ENCODE measurements at places on chromosomes 6 and 20.

GRCh38 chr20:35467339-35468224 lies 12.2 kb downstream of the CEP250 start:
- peak; percentile 72 for DNase-seq

- DNase-seq = no peak
Observed at GRCh38 chr20:35009665-35010328, 54.1 kb downstream of the MYH7B start.

GRCh38 chr6:5909721-5910120 lies 97.0 kb downstream of the NRN1 start:
- DNase-seq = no peak

- no peak for DNase-seq
Observed at GRCh38 chr6:110366256-110366655, 8.1 kb upstream of the METTL24 start.

DNA sequence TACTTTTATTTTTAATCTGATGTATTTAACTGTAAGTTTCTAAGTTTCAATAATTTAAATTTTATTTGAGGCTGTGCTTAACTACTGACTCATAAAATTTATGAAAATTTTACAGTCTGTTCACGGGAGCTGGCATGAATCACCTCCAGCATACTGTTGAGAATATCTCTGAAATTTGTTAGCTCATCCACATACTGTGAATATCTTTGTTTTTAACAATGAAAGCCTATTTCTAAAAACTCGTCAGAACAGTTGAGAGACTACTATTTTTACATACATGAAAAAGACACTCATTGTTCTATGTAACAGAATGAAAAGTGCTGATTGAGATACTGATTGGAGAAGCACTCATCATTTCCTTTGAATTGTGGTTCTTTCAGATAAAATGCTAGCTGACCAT lies 749.3 kb downstream of the TENT5A start:
- DNase-seq = no peak

- DNase-seq = no peak
Observed at GRCh38 chr6:148342100-148342349, 613 bp upstream of the SASH1 start.

DNA sequence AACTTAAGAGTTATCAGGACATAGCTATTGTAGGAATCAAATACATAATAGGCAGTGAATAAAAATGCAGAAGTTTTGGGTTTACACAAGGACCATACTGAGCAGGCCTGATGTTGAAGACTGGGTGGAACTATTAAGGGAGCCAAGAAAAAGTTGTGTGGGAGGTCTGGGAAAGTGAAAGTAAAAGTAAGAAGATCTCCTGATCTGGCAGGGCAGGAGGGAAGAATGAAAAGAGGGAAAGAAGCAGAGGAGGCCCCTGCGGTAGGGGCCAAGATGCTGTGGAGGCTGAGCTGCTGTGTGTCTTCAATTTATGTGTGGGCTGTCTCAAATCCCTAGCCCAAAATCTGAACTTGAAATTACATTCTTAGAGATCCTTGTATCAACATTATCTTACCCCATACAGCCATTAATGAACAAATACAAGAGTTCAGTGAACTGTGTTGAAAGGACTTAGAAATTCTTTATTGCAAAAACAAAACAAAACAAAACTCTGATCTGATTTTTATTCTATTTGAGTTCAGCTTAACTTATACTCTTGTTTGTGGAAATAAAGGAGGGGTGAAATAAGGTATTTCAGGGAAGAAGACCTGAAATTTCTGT lies 1183.8 kb downstream of the HACE1 start:
- DNase-seq = no peak

DNA sequence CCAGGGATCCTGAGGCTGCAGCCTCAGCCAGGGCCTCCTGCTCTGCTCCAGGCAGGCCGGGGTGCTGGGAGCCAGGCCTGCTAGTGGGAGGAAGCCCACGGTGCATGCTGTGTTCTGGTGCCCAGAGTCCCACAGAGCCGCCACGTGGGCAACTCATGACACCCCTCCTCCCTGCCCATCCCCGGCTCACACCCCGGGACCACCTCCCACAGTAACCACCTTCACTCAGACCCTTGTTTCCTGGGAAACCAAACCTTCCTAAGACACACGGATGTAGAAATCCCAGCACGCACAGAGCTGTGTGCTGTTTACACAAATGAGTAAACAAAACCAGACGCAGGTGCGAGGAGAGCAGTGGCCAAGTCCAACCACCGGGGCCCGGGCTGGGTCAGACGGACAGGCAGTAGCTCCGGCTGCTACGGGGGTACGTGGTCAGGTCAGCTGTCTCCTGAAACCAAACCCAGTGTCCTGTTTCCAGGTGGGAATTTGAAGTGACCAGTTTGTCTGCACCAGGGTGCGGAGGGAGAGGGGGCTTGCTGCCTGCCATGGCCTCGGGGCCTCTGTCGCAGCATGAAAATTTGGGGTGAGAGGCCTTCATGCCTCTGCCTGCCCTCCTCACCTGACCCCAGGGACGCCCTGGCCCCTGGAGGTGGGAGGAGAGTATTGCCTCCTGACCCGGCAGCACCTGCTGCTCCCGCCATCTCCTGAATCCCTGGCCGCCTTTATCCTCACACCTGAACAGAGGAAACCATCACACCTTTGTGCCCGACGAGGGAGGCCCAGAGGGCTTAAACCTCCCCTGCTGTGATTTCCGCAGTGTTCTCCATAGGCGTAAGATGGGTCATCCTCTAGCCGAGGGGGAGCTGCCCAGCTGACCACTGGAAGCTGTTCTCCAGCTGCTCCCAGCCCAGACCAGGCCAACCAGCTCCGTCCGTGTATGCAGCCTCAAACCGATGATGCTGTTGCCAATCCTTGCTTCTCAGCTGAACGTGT lies 52.0 kb upstream of the SMOC2 start:
- DNase-seq = no peak

- no peak for DNase-seq
Observed at GRCh38 chr20:37415118-37416085, 69.5 kb downstream of the SRC start.

DNA sequence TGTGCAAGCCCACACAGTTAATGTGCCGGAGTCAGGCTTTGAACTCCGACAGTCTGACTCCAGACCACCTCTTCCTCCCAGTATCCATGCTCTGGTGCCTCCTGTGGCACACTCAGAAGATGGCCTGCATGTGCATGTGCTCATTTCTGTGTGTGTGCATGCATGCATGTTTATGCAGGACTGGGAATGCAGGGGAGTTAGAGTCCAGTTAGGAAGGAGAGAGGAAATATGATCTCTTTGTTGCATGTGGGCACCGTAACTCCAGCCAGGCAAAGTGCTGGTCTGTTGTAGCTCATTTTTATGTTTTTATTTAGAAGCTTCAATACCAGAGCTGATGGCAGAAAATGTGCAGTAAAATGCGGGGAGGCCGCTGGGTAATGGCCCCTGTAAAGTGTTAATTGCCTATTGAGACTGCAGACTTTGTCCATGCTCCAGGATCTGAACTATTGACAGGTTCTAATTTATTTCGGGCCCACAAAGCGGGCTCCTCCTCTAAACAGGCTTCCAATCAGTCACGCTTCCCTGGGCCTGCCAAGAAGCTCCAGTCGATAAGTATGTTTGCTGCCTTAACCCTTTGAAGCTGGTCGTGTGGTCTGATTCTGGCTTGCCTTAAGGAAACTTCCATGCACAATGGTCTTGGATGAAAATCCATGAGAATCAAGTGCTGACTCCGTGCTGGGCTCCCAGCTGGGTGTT lies 248.3 kb downstream of the DHX35 start:
- no peak for DNase-seq

DNA sequence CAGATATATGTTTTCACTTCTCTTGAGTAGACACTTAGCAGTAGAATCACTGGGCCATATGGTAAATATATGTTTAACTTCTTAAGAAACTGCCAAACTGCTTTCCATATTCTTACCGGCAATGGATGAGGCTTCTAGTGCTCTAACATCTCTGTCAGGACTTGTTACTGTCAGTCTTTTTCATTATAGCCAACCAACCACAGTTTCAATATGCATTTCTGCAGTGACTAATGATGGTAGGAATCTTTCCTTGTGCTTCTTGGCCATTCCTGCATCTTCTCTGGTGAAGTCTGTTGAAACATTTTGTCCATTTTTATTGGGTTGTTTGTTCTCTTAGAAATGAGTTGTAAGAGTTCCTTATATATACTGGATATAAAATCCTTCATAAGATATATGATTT lies 66.0 kb upstream of the SYNDIG1 start:
- no peak for DNase-seq

GRCh38 chr20:57834306-57835073 lies 124.7 kb upstream of the PMEPA1 start:
- DNase-seq = no peak

DNA sequence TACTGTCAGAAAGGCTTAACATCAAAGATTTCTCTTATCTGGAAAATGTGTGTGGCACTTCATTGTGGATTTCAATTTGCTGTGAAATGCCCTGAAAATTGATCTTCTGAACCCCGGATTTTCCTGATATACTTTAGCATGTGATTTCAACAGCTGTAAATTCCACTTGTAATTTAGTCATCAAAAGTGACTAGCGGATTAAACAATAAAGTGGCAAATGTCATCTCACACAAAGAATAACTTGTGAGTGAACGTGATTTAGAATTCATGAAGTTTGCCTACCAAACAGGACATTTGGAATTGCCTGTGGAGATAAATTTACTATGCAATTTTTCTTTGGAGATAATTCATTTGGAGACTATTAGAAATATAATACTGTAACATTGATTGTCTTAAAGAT lies 601.6 kb downstream of the COL12A1 start:
- no peak for DNase-seq

DNA sequence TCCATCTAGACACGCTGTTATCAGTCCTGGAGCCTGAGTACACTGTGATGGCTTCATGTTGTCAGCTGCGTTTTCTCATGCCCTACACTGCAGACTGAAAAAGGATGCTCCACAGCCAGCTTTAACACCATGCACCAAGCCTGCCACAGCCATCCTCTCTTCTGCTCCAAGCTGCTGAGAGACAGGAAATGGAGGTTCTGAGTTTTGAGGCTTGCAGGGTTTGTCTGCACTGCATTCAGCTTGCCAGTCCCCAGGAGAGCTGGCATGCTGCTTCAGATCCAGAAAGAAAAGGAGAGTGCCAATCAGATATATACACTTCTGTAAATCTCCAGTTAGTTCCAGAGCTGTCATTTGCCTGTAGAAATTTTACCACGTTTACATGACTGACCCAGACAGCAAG lies 550.7 kb upstream of the FLRT3 start:
- no peak for DNase-seq

GRCh38 chr6:84808491-84809061 lies 44.2 kb upstream of the TBX18 start:
- DNase-seq = no peak

GRCh38 chr6:108661430-108661829 lies 100.7 kb downstream of the FOXO3 start:
- DNase-seq = no peak

- no peak for DNase-seq
Observed at GRCh38 chr6:92762443-92763273, 656.7 kb downstream of the EPHA7 start.

DNA sequence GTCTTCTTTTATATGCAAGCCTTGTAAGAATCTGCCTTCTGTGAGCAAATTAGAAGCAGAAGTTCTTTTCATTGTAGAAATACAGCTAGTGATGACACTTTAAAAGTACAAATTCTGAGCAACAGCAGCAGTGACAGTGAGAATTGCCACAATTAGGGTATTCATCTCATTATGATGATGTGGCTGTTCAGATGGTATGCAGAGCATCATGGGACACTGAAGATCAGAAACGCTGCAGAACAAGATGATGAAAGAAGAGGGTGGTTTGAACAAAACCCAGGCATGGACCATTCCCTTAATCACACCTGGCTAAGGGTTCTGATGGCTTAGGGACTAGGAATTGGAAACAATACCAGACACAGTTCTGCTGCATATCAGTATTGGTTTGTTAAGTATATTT lies 312.7 kb upstream of the TBX18 start:
- DNase-seq = no peak

DNA sequence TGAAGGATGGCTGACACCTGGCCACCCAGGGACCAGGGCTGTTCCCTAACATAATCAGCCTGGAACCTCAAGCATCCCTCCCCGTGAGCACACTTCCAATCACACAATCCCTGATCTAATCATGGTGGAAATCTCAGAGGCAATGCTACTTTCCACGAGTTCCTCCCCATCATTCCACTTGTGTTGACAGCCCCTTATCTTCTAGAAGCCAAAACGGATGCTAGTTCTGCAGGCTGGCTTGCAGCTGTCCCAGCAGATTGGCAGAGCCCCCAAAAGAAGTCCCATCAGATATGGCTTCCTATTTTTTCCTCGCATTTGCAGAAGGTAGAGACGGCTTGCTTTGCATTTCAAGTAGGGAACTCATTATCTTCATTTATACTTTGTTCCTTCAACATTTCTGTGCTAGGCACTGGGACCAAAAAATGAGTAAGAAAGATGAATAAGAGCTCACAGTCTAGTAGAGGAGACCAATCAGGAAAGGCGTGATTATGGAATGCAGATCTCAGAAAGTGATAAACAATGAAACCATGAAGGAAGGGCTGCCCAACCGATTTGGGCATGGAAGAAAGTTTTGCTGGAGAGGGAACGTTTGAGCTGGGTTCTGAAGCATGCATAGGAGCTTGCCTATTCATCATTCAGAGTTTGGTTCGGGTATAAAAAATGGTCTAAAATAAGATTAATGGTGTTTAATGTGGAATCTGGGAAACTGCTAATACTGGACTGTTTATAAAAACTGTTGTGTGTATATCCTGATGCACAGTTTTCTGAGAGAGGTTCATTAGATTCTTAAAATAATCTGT lies 44.6 kb upstream of the TBC1D7 start:
- no peak for DNase-seq

DNA sequence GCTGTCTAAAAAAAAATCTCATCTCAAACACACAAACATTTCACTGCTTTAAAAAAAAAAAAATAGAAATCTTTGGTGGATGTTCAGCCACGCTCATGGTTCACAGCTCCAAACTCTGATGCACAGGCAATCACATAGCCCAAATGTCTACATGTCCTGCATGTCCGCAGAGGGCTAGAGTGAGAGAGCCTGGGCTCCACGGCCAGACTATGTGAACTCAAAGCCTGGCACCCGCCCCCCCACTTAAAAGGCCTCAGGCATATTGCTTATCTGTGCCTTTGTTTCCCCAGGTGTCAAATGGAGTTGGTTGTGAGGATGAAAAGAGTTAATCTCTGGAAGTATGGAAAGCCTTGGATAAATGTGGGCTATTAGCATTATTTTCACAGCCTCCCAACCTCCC lies 10.5 kb upstream of the PTGIS start:
- DNase-seq = no peak
